Activated CD8-positive, alpha-beta memory T cell treated with anti-CD3 and anti-CD28 coated beads for 48 hours (primary cell): ENCODE measurements at places on chromosomes 16 and 17.

DNA sequence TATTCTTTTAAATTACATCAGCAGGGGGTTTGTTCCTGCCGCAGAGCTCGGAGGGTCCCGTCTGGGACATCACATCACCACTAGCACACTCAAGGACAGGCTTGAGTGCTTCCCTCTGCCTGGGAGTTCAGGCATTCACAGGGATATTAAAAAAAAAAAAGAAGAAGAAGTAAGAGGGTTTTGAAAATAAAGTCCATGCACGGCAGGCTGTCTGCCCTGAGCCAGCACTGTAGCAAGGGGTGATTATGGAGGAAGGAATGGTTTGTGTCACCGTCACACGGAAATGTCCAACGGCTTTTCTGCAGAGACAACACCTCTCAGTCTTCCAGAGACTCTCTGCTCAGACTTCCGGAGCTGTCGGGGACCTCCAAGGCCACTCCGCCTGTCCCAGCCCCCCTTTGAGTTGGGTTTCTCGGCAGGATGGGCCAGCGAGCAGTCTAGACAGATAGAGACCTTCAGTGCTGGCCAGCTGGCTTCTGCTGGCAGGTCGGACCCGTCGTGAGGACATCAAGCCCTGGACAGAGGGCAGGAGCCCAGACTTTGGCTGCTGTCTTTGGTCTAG, 33.6 kb downstream of the MEOX1 start:
- DNase-seq: no peak

- no peak for DNase-seq
Measured at GRCh38 chr16:83887080-83887479, 11.8 kb upstream of the MLYCD start.

DNA sequence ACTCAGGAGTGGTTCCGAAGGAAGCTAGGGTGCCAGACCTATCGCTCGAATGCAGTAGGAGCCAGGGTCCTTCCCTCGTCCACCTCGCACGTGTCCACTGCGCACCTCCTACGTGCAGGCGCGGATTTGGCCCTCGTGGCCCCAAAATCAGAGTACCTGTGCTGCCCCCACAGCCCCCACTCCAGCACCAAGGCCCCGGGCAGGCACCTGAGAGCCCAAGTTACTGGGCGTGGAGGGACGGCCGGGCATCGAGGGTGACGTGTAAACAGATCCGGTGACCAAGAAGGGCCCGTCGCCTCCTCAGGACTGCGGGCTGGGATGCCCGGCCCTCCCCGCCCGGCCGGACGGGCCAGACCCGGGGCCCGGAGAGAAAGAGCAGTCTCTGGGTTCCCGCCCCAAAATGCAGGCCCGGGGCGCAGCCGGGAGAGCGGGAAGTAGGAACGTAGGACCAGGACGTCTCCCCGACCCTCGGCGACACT, 492 bp downstream of the SLC25A39 start:
- DNase-seq: no peak

GRCh38 chr17:77424585-77425344, 284.0 kb downstream of the SEC14L1 start:
- DNase-seq: no peak

DNA sequence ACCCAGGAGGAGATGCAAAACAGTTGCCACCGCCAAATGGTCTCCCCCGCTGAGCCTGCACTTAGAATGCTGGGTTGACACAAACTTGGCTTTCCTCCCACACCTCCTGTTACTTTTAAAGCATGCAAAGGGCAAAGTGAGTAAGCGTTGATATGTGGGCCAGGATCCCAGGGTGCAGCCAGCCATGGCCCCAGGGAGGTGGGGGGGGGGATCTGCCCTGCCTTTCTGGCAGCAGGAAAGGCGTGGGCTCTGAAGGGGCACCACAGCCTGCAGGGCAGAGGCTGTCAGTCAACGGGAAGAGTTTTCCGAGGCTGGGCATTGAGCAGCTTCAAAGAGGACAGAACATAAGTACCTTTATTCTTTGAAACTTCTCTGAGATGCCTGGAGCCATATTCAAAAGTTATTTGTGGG, 142.3 kb downstream of the ABCC12 start:
- DNase-seq: no peak

DNA sequence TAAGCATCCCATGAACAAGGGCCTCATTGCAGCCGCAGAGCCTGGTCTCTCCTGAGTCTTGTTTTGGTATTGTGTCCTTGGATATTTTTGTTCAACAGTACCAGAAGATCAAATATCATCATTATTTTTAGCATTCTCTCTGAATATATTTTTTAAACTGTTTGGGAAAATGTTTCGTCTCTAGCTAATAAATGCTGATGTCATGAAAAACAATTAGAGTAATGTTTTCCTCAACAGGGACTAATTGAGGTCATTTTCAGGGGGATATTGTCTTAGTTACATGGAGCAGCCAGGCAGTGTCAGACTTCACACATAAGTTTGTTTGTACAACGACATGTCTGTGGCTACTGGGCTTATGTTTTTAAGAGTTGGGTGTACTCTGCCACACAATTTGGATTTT, 805.3 kb upstream of the SOX9 start:
- no peak for DNase-seq

GRCh38 chr17:65236321-65236720, 99.2 kb downstream of the RGS9 start:
- no peak for DNase-seq

- DNase-seq: no peak
Measured at GRCh38 chr17:17502741-17503565, 6.8 kb upstream of the RASD1 start.

GRCh38 chr17:47305302-47305923, 18.3 kb upstream of the EFCAB13 start:
- DNase-seq: no peak

GRCh38 chr16:397135-397661, at the start of gene NME4:
TSS of gene NME4 (plus strand) at chr16:397199. CDS start at chr16:397223, 24 bp downstream.
- DNase-seq: no peak

DNA sequence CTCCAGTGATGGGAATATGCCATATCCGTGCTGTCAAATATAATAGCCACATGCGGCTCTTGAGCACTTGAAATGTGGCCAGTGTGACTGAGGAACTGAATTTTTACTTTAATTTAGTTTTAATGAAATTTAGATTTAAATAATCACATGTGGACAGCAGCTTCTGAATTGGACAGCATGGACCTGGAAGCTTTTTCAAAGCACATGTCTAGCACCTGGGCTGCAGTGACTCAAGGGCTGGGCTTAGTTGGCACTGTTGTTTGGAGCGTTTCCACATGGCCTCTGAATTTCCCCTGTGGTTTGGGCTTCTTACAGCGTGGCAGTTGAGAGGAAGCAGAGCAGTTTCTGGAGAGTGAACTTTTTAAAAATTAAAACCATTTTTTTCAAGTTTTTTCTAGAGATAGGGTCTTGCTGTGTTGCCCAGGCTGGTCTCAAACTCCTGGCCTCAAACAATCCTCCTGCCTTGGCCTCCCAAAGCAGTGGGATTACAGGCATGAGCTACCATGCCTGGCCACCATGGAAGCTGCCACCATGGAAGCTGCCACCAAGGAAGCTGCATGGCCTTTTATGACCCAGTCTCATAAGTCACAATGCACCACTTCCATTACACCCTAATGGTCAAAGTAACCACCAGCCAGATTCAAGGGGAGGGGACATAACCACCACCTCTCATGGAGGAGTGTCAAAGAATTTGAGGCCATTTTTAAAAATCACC, 6.7 kb upstream of the TOB1 start:
- DNase-seq: no peak

DNA sequence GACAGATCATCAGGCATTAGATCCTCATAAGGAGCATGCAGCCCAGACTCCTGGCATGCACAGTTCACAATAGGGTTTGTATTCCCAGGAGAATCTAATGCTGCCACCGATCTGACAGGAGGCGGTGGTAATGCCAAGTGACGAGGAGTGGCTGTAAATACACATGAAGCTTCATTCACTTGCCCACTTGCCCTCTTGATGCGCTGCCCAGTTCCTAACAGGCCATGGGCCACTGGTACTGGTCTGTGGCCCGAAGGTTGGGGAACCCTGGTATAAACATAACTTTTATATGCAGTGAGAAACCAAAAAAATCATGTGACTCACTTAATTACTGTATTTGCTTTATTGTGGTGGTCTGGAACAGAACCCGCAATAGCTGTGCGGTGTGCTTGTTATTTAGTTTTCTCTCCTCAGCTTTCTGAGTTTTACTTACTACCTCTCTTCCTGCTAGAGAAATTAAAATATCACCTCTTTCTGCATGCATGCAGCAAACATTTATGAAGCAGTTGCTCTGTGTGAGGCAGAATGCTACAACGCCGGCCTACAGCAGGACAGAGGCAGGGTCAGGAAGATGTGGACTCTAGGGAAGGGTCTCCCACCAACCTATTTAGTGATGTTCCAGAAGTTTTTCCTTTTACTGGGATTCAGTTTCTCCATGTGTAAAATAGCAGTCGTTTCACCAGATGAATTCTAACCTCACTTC, 151.3 kb downstream of the MAF start:
- no peak for DNase-seq

- DNase-seq: no peak
Measured at GRCh38 chr16:81451753-81452680, 7.4 kb downstream of the CMIP start.

DNA sequence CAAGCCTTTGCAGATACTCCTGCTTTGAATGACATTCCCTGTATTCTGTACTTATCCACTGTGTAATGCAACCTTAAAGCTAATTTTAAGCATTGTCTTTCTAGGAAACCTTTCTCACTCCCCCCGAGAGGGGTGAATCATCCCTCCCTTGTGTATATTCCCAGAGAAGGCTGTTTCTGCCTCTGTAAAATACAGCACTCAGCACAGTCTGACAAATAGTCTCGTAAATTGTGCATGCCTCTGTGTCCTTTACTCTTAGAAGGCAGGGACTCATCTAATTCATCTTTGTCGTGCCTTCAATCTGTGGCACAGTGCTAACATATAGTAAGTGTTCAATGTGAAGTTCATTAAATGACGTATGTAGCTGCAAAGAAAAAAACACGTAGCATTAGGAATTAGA, 200.7 kb downstream of the CA10 start:
- no peak for DNase-seq

- no peak for DNase-seq
Measured at GRCh38 chr16:920717-921116, 50.1 kb downstream of the LMF1 start.

DNA sequence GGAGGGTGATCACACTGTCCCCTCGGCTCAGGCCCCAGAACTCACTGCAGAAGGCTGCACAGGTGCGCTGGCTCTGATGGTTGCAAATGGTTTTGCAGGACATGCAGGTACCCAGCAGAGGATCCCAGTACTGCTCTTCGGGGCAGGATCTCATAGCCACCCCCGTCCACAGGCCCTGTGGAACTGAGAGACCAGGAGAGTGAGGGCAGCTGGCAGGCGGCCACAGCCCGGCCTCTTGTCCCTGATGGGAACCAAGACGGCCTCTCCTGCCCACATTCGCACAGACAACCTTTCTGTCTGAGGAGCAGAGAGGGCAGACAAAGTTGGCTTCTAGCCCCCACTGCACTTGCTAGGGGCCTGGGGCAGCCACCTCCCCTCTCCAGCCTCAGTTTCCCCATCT, 19.5 kb downstream of the TNFRSF13B start:
- DNase-seq: no peak

- DNase-seq: peak; percentile 51
Measured at GRCh38 chr17:38584350-38584925, 21.3 kb downstream of the SRCIN1 start.

DNA sequence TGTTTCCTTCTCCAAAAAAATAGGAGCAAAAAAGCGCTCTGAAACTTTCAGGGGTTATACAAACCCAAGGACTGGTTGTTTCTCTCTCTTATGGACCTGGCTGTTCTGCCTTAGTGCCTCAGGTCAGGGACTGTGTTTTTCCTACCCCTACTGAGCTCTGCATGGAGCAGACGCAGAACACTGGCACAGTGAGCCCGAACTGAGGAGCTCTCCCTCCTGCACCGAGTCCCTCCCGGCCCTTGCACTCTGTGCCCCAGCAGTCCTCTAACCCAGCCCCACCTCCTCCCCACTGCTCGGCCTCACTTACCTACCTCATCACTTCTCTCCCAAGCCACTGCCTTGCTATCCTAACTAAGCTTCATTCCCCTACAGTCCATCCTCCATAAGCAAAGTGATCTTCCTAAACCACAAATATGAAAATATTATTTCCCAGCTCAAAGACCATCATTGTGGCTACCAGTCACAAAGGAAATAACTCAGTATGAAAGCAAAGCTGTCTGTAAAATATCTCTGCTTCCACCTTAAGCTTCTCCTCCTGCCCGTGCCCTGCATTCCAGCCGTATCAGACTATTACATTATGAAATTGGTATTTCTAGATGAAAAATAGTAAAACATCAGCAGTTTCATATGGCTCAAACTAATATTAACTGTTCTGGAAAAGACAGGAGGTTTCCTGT, 13.6 kb downstream of the MEIOB start:
- DNase-seq: no peak

- DNase-seq: no peak
Measured at GRCh38 chr17:66949501-66949900, 15.0 kb upstream of the CACNG4 start.

GRCh38 chr17:15157051-15157450, 108.1 kb downstream of the PMP22 start:
- DNase-seq: no peak

DNA sequence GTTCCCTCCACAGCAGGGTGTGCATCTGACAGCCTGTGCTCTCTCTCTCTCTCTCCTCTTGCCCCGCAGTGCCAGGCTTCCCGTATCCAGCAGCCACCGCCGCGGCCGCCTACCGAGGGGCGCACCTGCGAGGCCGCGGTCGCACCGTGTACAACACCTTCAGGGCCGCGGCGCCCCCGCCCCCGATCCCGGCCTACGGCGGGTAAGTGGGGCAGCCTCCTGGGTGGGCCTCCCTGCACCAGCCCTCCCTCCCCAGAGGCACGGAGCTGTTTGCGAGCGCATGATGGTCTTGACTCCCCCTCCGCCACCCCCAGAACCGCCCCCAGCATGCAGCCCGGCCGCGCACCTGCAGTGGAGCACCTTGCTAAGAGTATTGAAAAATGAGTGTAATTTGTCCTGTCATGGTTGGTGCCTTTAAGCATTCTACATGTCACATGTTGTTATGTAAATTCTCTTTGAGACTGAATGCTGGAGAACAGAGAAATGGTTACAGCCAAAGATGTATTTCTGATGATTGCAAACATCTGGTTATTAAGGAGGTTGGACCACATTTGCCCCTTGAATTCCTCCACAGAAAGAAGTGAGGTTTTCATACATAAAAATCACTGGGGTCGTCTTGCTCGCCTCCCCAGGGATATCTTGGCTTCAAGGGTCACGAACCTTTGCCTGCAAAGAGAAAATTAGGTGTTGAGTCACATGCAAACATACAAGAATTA, 321.3 kb downstream of the RBFOX1 start:
- no peak for DNase-seq

DNA sequence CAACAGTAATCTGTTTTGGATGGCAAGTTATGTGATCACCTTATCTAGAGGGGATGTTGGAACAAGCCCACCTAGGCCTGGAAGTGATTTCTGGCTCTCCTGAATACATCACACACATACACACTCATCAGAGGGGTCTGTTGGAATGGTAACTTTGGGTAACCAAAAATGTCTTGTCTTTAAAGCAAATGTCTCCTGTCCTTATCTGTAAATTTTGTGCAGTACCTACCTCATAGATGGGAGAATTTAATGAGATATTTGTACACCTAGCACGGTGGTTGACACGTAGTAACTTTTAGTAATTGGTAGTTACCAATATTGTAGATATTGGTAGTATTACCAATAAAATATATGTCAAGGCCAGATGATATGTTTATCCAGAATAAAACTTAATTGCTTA, 24.7 kb downstream of the HAPSTR1 start:
- no peak for DNase-seq
